ENCODE measurements at places on chromosomes 12 and 14.

DNA sequence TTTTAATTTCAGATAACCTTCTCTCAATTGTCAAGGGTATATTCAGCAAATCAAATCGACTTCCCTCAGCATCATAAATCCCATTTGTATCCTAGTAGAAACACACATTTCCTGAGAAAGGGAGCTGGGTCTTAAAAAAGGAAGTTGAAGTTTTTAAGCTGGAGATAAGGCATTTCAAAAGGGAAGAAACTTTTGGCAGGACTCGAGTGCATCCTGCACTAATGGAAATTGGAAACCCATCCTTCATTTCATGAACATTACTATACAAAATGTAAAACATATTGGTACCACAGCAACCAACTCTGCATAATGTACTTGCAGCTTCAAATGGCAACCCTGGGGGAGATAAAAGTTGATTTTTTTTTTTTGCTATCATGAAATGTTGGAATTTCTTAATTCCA, 23.7 kb upstream of the TMCC3 start:
- peak; percentile 73 for DNase-seq

GRCh38 chr12:21428241-21428640, 9.2 kb upstream of the PYROXD1 start:
- DNase-seq, result no peak

- peak; percentile 27 for DNase-seq
Observed at GRCh38 chr12:71474791-71475190, 35.2 kb downstream of the LGR5 start.

- DNase-seq, result no peak
Observed at GRCh38 chr14:101843665-101844064, 82.2 kb downstream of the PPP2R5C start.

DNA sequence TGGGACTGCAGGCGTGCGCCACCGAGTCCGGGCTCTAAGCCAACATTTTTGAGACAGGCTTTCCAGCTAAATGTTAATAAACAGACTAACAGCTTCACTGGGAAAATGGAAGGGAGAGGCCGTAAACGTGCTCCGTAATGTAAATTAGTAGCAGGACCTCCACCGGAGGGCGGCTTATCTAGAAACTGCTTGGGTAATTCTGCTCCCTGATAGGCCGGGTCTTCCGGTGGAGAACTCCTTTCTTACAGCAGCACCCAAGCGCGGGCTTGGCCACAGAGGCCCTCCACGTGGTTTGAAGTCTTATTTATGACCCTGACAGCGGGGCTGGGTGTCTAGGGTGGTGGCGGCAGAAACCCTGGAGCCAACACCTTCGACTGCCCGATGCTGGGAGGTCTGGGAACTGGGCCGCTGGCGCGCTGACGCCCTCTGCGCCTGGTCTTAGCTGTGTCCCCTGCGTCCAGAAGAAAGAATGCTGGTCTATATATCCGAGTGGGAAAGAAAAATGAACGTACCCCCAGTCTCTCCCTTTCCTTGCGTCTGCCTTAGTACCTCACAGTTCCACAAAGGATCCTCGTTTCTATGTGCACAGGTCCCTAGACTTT, 1.7 kb downstream of the DPPA3 start:
- no peak for DNase-seq

- DNase-seq, result peak; percentile 78
Observed at GRCh38 chr14:71574976-71575375, 357.3 kb upstream of the RGS6 start.

DNA sequence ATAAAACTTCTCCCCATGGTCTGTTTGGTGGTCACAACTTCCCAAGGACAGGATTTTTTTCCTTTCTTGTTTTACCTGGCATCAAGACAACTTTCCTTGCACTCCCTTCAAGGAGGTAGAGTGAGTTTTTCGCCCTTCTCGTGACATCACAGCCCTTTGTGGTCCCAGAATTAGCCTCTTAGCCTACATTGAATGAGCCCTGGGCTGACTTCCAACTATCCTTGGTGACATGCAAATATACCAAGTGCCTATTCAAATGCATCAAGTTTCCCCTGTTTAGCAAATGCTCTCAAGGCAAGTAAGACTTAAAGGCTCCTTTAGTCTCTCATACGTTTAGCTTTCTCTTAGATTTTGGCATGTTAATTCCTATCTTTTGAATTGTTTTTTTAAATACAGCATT, 36.6 kb downstream of the TC2N start:
- no peak for DNase-seq

- DNase-seq, result no peak
Observed at GRCh38 chr12:25655702-25656101, 102.6 kb upstream of the LMNTD1 start.

GRCh38 chr12:12404297-12404696, 47.4 kb downstream of the BORCS5 start:
- no peak for DNase-seq

Data from skin of body (tissue), 3 donors.